Transverse colon (tissue), 4 donors: ENCODE measurements at places on chromosomes 7 and 10. TPM values are rescaled to one million over a fixed set of nuclear protein-coding genes. Genes with fewer than 3 reads are reported as not detected.

The CLDN4 gene
- total RNA-seq, result 926 TPM

DNA sequence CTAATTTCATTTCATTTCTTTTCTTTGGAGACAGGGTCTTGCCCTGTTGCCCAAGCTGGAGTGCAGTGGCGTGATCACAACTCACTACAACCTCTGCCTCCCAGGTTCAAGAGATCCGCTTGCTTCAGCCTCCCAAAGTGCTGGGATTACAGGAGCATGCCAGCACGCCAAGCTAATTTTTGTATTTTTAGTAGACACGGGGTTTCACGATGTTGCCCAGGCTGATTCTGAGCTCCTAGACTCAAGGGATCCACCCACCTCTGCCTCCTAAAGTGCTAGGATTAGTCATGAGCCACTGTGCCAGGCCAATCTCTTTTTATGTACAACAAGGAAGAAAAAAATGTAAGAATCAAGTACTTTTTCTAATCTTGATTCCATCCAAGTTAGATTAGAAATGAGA is 10.7 kb upstream of the KMT2E start:
- peak; percentile 54 for DNase-seq

DNA sequence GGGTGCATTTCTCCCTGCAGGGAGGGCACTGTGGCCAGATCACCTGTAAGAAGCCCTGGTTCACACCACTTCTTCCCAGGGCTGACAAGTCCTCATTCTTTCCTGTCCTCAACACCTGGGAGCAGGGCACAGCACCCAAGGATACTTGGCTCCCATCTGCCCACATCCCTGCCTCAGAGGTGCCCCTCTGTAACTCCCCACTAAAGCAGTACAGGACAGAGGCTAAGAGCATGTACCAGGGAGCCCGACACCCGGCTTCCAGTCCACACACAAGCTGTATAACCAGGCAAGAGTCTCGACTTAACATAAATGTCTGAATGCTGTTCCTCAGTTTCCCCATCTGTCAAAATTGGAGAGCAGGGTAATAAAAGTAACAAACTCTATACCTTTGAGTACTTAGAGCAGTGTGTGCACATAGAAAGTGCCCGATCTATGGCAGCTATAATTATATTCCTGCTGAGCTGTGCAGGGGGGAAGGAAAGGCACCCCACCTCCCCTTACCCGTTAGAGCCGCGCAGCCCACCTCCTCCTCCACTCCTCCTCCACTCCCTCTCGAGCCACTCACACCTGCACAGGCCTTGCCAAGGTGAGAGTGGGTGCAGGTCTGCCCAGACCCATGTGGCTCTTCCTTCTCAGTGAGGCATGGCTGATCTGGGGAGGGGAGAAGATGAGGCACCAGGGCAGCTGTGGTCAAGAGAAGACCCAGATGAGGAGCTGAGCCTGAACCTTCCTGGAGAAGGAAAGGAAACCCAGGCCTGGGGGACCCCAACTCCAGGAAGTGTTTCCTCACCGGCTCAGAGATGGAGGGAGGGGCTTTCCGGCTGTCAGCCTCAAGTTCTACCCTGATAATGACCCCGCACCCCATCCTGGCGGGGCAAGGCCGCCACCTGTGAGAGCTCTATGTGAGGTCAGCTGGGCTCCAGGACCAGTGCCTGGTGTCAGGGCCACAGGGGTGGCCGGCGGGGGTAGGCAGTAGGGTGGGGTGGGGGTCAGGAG is 22.6 kb downstream of the PODXL start:
- no peak for DNase-seq

- no peak for DNase-seq
Observed at GRCh38 chr7:136228171-136228570, 251.0 kb upstream of the MTPN start.

GRCh38 chr7:91814189-91814588 is 66.3 kb downstream of the MTERF1 start:
- no peak for DNase-seq

DNA sequence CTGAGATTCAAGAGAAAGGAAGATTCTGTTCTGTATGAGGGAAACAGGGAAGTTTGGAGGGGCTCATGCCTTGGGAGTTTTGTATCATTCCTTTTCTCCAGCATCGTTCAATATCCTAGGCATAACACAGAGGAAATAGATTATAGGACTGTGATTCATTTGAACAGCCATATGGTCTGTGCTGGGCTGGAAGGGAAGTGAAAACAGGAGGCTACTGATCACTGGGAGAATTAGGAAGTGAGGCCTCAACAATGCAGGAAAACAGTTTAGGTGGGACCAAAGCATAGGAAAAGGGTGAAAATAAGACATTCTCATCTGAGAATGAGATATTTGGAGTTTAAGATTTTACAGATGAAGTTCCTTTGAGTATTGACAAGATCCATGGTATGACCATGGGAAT is 70.7 kb upstream of the MKX start:
- no peak for DNase-seq

- DNase-seq, result no peak
Observed at GRCh38 chr10:30803892-30804322, 174.4 kb upstream of the LYZL2 start.

- no peak for DNase-seq
Observed at GRCh38 chr10:124392626-124393342, 25.9 kb downstream of the OAT start.

- no peak for DNase-seq
Observed at GRCh38 chr10:88077977-88078376, 214.6 kb downstream of the PTEN start.

DNA sequence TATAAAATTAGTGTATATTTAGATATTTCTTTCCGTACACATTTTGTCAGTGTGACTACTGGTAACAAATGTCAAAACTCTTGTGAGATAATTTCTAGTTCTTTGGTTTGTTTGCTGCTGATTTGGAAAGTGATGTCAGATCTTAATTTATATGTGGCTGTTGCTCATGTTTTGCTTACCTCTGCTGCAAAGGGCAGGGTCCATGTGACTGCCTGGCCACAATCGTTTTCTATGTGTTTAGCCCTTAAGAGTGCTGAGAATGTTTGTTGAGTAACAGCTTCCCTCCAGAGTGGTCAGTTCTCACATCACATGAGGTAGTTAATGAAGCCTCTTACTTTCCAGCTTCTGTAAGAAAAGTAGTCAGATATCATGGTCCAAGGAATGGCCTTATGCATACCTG is 4.2 kb downstream of the NRBF2 start:
- no peak for DNase-seq

The RNLS gene
- total RNA-seq, result 2.4 TPM

GRCh38 chr10:114151486-114151885 is 22.5 kb downstream of the CCDC186 start:
- no peak for DNase-seq

The MYPN gene
- 0.27 TPM for total RNA-seq

GRCh38 chr7:149223176-149223575 is 16.3 kb upstream of the ZNF212 start:
- DNase-seq, result no peak

- DNase-seq, result peak; percentile 30
Observed at GRCh38 chr10:19629567-19629966, 186.7 kb upstream of the PLXDC2 start.

The ITPRID1 gene
- 2.8 TPM for total RNA-seq

DNA sequence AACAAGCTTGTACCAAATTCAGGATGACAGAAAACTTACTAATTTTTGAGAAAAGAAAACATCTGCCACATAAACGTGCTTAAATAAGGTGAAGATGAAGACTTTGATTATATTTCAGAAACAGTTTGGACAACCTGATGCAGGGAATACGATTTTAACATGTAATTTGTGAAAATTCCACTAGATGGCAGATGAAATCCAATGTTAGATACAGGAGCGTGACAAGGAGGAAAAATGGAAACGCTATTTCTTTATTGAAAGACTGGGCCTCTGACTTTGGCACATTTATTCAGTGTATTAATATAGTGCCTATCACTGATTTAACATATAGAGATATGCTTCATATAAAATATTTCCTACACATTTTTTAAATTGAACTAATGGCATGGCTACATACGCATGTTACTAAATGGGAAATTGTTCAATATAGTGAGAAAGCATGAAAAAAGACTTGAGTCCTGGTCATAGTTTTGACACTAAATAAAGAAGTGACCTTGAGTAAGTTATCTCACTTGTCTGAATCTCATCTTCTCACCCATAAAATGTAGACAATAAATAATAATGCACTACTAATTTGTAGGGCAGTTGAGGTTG is 60.7 kb downstream of the CD36 start:
- DNase-seq, result no peak

The TMEM130 gene
- total RNA-seq, result 1.1 TPM

DNA sequence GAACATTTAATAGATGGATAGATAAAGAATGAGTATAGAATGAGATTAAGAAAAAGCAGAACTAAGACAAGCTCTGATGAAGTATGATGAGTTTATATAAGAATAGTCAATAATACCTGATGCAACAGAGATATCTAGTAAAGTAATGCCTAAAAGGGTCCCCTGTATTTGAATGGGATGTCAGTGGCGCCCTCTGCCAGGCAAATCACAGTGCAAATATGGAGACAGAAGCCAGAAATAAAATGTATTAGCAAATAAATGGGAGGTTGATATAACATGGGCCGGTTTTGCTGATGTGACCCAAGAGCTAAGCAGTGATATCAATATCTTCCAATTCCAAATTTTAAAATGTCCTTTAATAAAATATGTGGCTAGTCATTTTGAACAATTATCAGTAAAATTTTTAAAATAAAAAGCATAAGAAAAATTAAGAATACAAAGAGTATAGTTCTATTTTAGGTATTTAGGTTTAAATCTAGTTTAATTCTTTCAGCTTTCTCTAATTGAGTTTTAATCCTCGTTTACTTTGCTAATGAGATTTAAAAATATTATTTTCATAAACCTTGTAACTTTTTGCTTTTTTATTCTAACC is 62.6 kb downstream of the ADK start:
- DNase-seq, result peak; percentile 25

The SAMD8 gene
- 4.6 TPM for total RNA-seq

The DKK1 gene
- not detected for total RNA-seq

DNA sequence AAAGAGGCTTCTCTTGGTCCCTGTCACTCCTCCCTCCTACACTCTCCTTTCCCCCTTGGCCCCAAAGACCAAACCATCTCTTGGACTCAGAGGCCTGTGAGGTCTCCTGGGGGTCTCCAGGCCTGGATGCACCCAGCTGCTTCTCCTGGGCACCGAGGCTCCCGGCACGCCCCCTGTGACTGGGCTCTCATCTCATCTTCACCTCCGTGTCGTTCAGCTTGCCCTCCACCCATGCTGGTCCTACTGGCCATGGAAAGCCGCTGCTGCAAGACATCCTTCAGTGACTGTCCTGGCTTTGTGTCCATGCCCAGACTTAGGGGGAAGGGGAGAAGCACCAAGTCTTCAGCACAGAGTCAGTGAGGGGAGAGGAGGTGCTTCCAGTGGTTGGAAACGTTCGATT is 141.4 kb upstream of the RET start:
- DNase-seq, result no peak

DNA sequence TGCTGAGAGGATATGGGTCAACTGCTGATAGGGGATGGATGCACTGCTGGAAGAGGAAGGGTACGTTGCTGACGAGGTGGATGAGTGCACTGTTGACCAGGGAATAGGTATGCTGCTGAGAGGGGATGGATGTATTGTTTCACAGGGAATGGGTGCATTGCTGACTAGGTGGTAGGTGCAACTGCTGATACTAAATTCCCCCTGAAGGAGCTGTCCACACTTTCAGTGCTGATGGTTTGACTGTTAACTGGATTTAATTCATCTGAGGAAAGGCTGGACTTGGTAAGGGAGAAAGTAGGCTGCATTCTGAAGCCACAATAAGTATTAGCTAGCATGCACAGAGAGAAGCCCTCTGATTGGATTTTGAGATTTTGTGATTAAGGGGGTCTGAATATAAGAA is 1196.8 kb upstream of the PHF14 start:
- no peak for DNase-seq

The METTL27 gene
- 4.3 TPM for total RNA-seq

- DNase-seq, result no peak
Observed at GRCh38 chr7:30656006-30656957, 26.0 kb downstream of the CRHR2 start.

DNA sequence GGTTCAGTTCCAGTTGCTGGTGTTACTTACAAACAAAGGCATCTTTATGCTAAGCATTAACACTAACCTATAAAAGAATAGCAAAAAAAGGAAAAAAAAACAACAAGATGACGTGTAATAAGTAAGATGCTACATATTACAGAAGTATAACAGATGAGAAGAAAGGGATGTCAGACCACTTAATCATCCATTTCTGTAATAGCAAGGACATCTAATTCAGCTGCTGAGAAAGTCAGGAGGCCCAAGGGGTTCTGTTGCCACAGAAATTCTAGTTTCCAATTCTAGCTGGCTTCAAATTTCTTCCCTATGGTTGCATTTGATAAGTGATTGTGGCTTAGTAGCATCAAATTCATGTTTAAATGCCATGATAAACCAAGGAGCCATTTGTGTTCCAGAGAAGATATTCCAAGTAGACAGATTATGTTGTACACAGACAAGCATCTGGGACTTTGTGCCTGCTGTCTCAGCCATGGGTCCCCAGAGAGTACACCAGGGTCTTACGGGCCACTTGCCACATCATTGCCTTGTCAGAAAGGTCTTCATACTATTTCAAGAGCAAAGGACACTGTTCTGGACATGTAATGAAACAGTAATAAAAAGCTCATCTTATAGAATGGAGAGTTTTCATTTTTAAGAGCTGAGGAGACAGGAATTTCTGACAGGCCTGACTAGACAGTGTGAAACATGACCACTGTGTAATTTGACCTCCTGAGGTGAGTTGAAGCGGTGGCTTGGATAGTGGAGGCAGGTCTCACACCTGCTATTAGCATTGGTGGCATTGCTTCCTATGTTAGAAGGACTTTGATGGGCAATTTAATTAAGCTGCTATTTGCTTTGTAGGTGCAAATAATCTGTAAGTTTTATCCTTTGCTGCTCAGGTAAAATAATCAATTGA is 4.2 kb upstream of the ASB4 start:
- DNase-seq, result no peak

DNA sequence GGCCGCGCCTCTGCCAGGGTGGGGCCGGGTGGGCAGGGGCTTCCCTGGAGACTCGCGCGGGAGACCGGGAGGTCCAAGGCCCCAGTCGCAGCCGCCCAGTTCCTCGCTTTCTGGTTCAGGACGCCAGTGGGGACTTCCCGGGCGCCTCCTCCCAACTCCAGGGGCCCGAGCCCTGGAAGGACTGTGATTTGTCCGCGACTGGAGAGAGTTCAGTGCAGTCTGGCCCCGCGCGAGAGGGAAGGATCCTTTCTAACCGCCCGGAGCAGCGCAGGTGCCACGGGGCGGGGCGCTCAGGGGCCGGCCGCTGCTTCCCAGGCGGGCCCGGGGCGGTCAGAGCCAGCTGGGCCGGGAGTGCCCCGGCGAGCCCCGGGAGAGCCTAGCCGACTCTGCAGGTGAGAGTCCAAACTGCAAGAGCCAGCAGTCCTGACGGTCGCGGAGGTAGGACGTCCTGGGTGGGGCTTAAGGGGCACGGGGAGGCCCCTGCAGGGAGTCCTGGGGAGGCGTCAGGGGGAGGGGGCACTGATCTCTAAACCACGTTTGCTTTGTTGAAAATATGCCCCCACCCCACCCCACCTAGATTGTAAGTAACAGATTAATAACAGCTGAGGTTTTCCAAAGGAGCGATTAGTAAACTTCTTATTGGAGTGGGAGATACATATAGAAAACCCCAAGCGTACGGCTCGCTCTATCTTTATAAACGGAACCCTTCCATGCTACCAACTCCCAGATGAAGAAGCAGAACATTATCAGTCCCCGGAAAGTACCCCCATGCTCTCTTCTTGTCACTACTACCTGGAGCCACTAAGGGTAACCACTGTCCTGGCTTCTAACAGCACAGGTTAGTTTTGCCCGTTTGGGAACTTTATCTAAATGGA is 8.2 kb downstream of the NKX2-3 start:
- DNase-seq, result peak; percentile 60

- peak; percentile 42 for DNase-seq
Observed at GRCh38 chr7:114086914-114087652, 168.3 kb upstream of the PPP1R3A start.

The CCL24 gene
- not detected for total RNA-seq

- no peak for DNase-seq
Observed at GRCh38 chr10:5589661-5590511, 65.1 kb downstream of the CALML3 start.

The DNAH11 gene
- total RNA-seq, result 0.16 TPM
